ENCODE measurements at places on chromosomes 6 and 20.

DNA sequence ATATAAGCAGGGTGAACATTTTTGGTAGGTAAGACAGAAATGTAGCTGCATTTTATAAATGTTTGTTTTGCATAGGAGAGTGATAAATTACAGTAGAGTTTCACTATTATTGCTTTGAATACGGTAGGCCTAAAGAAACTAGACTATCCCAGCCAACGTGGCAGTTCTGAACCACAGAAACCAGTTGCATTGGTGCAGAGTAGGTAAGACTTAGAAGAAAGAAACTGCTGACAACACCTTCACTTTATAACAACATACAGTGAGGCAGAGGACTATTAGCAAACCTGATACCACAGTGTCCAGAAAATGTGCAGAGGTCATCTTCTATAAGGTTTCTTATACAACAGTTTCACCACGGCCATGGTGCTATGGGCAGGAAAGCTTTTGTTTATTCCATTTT lies 566.1 kb downstream of the KIF16B start:
- no peak for DNase-seq

GRCh38 chr6:163984124-163984936 lies 569.8 kb downstream of the QKI start:
- no peak for DNase-seq

GRCh38 chr6:17703256-17703694 lies 3.5 kb downstream of the NUP153 start:
- DNase-seq = no peak

- no peak for DNase-seq
Measured at GRCh38 chr6:115602466-115602865, 458.2 kb downstream of the FRK start.
